ENCODE measurements at places on chromosomes 16 and 17. TPM values are rescaled to one million over a fixed set of nuclear protein-coding genes. Genes with fewer than 3 reads are reported as not detected.

TPSAB1 gene
- total RNA-seq = not detected

NUDT16L1 gene
- 35.6 TPM for total RNA-seq

TNP2 gene
- total RNA-seq = not detected

GRCh38 chr17:80742091-80742490 is 197.5 kb downstream of the RPTOR start:
- DNase-seq = no peak

GRCh38 chr16:52537516-52537915 is 9.4 kb downstream of the TOX3 start:
- no peak for DNase-seq
